ENCODE measurements at places on chromosomes 7 and 10.

DNA sequence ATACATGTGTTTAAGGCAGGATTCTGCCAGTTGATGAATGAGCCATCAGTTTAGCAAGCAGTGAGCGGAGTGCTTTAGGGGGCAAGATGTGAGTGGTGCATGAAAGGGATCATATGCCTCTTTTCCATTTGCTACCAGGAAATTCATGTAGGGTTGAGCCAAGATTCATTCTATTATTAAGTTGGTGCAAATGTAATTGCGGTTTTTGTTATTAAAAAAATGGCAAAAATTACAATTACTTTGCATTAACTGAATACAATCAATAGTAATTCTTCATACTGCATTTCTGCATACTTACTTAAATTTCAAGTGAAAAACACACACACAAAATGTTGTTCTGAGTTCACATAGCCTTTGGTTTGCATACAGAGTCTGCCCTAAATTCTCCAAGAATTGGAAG is 30.1 kb upstream of the NAMPT start:
- no peak for DNase-seq

DNA sequence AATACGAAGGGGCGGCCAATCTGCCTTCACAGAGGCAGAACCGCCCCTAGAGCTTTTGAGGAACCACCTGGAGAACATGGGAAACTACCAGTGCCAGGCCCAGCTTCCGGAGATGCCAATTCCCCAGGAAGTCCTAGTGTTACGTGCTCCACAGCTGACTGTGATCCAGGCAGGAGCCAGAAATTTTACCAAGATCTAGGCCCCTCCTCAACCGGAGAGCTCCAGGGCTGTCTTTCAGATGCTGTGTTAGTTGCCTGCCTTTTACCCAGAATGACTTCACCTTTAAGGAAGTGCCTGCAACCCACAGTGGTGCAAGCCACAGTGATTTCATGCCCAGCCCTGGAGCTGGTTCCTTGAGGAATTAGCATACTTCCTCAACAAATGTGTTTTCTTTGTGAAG is 62.9 kb downstream of the ELMO1 start:
- DNase-seq: peak; percentile 38

GRCh38 chr7:79236352-79237028 is 217.0 kb downstream of the MAGI2 start:
- no peak for DNase-seq

- no peak for DNase-seq
These were observed 80.1 kb upstream of the EMX2 start for GRCh38 chr10:117462424-117462792.
